ENCODE measurements at places on chromosomes 16 and 17. TPM values are rescaled to one million over a fixed set of nuclear protein-coding genes. Genes with fewer than 3 reads are reported as not detected.

Gene TBC1D3E
- not detected for total RNA-seq

Gene ABI3
- total RNA-seq, result 2.3 TPM

Gene NPIPA8
- 1.5 TPM for total RNA-seq

Gene NTN1
- 0.23 TPM for total RNA-seq

Gene METTL26
- total RNA-seq, result 152 TPM

Gene CLEC18C
- total RNA-seq, result not detected

Gene NPIPA5
- total RNA-seq, result 11.1 TPM

Gene SULT1A2
- total RNA-seq, result 2.8 TPM

Gene GDPD3
- 0.47 TPM for total RNA-seq

Gene MMP15
- 8.1 TPM for total RNA-seq

Measured in pericardium fibroblast (primary cell).